ENCODE measurements at places on chromosomes 2 and 18.

- DNase-seq = no peak
These were observed 703.0 kb downstream of the RNF144A start for GRCh38 chr2:7620255-7620654.

GRCh38 chr18:8701546-8702118 is 3.7 kb upstream of the MTCL1 start:
- no peak for DNase-seq

DNA sequence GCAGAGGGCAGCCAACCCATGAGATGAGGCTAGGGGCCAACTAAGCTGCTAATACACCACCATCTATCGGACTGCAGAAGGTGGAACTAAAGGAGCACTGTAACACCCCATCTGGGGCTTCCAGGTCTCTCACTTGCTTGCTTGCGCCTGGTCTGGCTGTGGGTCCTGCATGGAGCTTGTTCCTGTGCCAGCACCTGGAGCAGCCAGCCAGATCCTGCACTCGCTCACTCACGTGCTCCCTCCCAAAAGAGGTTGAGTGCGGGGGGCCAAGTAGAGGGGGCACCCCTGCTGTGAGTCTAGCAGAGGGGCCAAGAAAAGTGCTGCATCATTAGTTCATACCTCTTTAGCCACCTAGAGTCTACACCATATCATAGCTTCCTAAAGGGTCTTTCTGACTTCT is 250.9 kb downstream of the LRRTM4 start:
- no peak for DNase-seq

- DNase-seq = no peak
These were observed 778.3 kb upstream of the CDH7 start for GRCh38 chr18:64972545-64972944.

- peak; percentile 34 for DNase-seq
These were observed 453.0 kb downstream of the GALR1 start for GRCh38 chr18:77702686-77703085.

DNA sequence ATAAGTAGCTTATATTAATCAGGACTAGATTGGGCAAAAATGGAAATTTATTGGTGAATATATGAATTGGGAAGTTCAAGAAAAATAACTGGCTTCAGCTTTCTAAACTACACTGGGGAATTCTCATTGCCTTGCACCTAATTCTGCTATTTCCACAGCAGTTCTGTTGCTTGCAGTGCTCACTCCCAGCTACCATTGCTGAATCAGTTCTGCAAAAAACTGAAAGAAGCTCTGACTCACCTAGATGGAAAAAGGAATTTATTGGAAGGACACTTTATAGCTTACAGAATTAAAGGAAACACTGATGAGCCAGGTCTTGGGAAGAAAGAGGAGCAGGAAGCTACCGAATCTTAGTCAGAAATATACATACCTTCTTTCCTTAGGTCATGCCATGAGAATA is 60.3 kb upstream of the ACVR1 start:
- no peak for DNase-seq

GRCh38 chr2:79529636-79530035 is 16.8 kb downstream of the CTNNA2 start:
- DNase-seq = no peak

DNA sequence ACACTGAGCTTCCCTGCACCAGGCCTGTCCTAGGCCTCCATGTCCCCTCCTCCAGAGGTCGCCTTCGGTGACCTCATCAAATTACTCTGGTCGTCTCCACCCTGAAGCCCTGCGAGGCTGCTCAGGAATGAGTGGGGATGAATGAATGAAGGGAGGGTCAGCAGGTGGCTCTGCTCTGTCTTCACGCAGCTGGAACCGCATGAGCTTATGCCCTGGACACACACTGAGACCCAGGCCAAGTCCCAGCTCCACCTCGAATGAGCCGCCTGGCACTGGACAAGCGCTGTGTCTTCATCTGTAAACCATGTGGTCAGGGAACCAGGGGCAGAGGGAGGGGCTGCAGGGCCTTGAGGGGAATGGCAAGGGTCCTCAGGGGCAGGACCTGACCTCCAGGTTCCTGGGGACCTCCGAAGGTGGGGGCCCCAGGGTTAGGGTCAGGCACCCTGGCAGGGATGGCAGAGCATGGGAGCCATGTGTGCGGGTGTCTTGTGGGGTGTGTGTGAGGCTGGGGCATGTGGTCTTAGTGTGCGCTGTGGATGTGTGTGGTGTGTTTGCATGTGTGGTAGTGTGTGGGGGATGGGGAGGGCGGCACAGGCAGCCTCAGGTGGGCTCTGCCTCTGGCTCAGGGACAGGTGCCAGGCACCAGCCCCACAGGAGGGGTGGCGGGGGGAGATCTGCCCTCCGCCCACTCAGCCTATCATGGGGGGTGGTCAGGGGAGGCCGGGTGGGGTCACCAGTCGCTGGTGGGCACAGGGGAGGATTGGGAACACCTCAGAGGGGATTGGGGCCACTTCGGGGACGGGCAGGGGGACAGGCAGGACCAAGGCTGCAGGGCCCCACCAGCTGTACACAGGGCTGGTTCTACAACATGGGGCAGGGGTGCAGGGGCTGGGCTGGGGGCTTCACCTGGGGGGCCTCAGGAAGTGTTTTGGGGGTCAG is 13.9 kb downstream of the ODC1 start:
- no peak for DNase-seq

DNA sequence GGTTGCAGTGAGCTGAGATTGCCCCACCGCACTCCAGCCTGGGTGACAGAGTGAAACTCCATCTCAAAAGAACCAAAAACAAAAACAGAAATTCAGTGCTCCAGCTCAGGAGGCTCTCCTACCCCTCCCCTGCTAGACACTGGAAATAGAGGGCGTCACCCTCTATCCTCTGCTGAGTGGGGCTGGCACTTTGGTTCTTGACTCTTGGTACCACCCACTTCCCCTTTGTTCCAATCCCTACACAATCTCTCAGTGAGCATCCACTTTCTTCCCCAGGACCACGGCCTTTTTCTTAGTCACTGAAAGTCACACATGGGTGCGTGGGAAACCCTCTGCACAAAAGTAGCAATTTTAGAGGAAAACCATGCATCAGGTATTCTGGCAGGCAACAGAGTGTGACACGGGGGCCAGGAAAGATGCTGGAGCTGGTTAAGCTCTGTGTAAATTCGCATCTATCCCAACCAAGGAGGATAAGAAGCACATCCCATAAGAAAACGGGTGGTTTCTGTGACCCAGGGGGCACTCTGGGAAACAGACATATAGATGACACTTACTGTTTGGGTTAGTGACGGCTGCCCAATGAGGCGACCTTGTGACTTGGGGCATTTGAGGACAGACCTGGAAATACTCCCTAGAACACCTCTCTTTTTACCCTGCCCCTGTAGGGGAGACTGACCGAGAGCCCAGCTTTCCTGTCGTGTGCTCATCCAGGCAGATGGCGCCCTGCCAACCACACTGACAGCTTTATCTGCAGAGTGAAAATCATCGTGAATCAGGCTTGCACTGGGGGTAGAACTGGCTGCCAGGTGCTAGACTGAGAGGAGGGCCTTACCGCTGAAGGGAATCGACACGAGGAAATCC is 7.7 kb downstream of the HJURP start:
- DNase-seq = no peak

- no peak for DNase-seq
These were observed 1202.8 kb downstream of the CNTNAP5 start for GRCh38 chr2:125227843-125228392.

GRCh38 chr2:78351208-78351607 is 674.3 kb upstream of the REG3G start:
- DNase-seq = no peak

GRCh38 chr18:55106906-55107305 is 147.6 kb upstream of the CCDC68 start:
- no peak for DNase-seq

GRCh38 chr18:53191634-53192033 is 851.6 kb downstream of the DCC start:
- DNase-seq = no peak

GRCh38 chr2:51581636-51582267 is 549.8 kb upstream of the NRXN1 start:
- DNase-seq = no peak

DNA sequence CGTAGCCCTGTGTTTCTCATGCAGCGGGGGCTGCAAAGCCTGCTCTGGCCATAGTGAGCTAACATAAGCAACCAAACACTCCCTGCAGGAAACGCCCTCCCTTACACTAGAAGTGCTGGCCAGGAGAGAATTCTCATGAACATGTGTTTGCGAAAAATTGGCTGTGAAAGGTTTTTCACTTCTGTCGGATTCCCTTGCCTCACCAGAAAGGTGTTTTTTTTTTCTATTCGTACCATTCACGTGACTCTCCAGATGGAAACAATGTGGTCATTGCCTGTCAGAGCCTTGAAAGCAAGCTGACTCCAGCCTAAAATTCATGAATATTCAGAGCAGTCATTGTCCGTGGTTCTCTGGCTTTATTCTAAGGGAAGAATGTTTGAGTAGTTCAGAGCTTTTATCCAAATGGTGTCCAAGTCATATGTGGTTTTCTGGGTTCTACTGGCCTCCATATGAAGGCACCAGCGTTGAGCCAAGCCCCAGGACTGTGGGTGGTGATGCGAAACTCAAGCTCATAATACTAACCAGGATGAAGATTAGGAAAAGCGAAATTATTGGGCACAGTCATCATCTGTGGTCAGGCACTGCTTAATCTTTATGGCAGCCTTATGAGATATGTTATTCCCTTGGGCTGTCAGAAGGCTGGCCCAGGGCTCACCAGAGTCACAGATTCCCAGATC is 236.4 kb downstream of the ALPK2 start:
- DNase-seq = no peak

DNA sequence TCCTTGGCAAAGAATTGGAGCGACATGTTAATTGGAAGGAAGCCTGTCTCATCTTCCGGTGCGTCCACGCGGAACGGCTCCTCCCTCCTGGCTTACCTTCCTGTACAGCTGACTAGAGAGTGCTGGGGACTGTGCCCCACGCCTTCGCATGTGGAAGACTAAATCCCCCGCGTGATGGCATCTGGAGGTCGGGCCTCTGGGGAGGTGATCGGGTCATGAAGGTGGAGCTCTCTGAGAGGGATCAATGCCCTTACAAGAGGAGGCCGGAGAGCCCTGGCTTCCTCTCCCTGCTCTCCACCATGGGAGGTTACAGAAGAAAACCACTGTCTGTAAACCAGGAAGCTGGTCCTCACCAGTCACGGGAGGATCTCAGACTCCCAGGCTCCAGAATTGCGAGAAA is 104.1 kb upstream of the OTOS start:
- DNase-seq = no peak

DNA sequence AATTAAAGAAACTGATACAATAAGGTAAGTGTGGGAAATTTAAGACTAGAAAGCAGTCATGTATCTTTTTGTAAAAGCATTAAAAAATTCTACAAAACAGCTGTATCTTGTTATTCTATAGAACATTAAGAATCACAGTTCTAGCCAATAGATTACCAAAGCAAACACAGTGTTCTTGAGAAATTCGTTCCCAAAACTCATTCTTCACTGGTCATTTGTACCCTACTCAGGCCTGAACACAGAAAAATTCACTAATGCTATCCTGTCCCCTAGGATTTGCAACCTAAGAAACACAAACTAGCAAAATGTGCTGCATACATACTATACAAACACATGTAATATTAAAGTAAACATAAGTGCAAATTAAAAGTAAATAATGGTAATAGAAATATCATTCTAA is 29.1 kb downstream of the ERMN start:
- DNase-seq = no peak

DNA sequence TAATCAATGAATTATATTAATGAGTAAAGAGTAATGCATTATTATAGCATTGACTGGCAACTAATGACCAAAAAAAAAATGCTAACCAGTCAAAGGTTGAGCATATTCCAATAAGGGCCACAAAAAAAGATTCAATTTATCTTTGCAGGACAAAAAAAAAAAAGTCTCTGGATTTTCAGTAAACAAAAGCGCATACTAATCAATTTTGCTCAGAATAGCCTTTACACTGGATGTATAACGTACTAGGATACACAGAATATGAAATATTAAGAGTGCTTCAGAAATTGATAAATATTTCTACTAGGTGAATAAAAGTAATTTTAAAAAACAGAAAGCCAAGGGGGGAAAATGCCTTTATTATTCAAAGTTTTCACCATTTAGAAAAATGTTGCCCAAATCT is 74.4 kb downstream of the NBAS start:
- DNase-seq = no peak

DNA sequence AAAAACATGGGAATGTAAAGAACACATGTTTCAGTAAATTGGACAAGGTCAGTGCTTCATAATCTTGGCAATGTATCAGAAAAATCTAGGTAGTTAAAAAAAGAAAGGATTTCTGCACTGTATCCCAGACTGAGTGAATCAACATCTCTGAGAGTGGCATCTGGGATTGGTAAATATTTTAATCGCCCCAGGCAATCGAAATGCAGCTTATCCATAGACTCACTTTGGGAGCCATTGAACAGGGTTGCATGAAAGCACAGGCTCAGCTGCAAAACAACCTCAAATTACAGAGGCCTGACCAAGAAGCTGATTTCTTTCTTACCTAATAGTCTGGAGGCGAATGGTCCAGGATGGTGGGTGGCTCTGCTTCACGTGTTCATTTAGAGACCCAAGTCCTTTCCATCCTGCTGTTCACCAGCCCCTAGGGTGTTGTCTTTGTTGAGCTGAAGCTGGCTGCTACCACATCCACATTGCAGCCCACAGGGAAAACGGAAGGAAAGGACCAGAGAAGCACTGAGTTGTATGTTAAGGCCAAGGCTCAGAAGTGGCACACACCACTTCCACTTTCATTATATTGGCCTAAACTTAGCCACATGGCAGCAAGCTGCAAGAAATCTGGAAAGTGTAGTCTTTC is 59.0 kb downstream of the MOGAT1 start:
- no peak for DNase-seq

- no peak for DNase-seq
These were observed 7.6 kb upstream of the COQ10B start for GRCh38 chr2:197445746-197446145.
